ENCODE measurements at places on chromosomes 4 and X.

DNA sequence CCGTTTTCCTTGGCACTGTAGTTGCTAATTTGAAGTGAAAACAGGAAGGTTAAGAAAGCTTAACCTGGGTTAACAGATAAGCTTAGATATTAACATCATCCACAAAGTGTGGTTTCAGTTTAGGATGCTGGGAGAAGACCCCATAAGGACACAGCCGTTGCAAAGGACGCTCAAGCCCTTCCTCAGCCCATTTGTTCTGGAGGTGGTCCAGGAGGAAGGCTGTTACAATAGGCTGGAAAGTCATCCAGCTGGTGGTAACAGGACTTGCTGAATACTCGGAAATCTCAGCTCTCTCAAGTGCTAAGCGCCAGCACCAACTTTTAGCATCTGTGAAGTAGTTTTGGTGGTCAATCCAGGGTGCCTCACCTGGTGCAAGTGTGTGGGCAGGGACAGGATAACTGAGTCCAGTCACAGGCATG lies 14.2 kb downstream of the CHST7 start:
- H3K36me3 ChIP-seq = no peaks in the 10 kb centered on the region
- no peak for DNase-seq
- peak overlapping the region; percentile 69 for H3K27ac ChIP-seq
- H3K4me1 ChIP-seq = peaks cover 2% of the 10 kb centered on the region

- no peaks in the 10 kb centered on the region for H3K4me1 ChIP-seq
- no peak for DNase-seq
- H3K36me3 ChIP-seq = no peaks in the 10 kb centered on the region
Observed at GRCh38 chr4:45131020-45131419, 404.7 kb upstream of the GNPDA2 start.

- no peak overlapping the region for H3K4me3 ChIP-seq
- H3K4me1 ChIP-seq = peaks cover 10% of the 10 kb centered on the region
- no peak for DNase-seq
- no peaks in the 10 kb centered on the region for H3K36me3 ChIP-seq
Observed at GRCh38 chr4:16524406-16524805, 298.1 kb upstream of the TAPT1 start.

DNA sequence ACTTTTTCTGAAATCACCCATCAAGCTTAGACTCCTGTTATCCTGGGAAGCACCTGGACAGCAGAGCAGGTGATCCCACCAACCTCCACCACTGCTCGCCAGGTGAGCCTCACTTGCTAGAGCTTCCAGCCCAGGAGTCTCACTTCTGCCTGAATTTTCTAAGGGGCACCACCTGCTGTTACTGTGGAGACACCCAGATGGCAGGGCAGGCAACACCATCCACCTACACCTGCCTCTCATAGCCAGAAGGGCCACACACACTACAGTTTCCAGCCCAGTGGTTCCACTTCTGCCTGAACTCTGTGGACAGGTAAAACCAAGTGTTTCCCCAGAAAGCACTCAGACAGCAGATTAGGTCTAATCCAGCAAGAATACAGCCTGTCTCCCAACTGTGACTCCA lies 262.0 kb downstream of the ARAP2 start:
- no peaks in the 10 kb centered on the region for H3K27me3 ChIP-seq
- H3K4me3 ChIP-seq = no peak overlapping the region
- no peak for DNase-seq
- no peaks in the 10 kb centered on the region for H3K4me1 ChIP-seq
- no peaks in the 10 kb centered on the region for H3K36me3 ChIP-seq
- H3K27ac ChIP-seq = no peak overlapping the region

DNA sequence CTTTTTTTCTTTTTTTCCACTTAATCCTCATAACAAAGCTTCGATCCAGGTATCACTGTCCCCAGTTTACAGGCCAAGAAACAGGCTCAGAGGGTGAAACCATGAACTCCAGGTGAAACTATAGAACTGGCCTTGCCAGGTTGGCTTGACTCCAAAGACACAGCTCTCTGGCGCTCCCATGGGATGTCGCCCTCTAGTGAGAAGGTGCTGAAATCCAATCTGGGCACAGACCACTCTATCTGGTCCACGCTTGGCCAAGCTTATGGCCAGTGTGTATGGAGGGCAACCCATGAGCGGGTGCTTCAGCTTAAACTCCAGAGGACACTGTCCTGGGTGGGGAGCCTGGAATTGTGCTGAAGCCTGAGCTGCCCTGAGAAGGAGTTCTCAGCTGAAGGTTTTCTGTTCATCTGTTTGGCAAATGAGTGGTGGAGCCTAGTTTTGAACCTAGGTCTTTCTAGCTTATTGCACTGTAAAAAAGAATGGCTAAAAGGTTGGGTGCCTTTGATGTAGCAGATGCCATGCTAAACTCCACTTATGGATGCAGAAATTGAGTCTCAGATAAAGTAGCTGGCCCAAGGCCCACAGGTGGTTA lies 70.5 kb downstream of the SEL1L3 start:
- no peaks in the 10 kb centered on the region for H3K27me3 ChIP-seq
- DNase-seq = no peak
- H3K4me1 ChIP-seq = no peaks in the 10 kb centered on the region

GRCh38 chrX:3518870-3519269 lies 172.4 kb upstream of the MXRA5 start:
- H3K36me3 ChIP-seq = no peaks in the 10 kb centered on the region
- H3K4me3 ChIP-seq = no peak overlapping the region
- DNase-seq = no peak
- H3K27ac ChIP-seq = no peak overlapping the region
- H3K27me3 ChIP-seq = no peaks in the 10 kb centered on the region

DNA sequence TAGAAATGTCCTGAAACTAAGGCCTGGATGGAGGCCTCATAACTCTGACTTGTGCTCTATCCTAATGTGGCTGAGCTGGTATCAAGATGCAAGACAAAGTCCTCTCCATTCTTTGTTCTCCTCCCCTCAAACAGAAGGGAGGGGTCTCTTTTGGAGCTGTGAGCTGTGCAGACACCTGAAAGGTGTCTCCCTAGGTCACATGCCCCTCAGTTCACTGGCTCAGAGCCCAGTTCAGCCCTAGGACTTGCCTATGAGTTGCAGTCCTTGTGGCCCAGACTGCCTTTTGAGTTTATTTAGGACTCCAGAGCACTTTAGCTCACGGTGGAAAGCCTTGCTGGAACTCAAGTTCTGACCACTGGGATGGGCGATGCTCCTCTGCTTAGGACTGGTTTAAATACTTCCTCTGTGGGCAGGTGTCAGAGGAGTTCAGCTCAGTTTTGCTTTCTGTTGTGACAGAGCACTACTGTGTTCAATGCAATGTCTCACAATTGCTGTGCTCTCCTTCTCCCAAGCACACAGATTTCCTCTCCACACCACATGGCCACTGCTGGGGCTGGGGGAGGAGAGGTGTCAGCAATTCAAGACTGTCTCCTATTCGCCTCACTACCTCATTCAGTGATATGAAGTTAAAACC lies 84.8 kb upstream of the ZNF827 start:
- H3K4me3 ChIP-seq = no peak overlapping the region
- no peak for DNase-seq
- H3K27ac ChIP-seq = no peak overlapping the region
- H3K36me3 ChIP-seq = no peaks in the 10 kb centered on the region
- no peaks in the 10 kb centered on the region for H3K27me3 ChIP-seq

DNA sequence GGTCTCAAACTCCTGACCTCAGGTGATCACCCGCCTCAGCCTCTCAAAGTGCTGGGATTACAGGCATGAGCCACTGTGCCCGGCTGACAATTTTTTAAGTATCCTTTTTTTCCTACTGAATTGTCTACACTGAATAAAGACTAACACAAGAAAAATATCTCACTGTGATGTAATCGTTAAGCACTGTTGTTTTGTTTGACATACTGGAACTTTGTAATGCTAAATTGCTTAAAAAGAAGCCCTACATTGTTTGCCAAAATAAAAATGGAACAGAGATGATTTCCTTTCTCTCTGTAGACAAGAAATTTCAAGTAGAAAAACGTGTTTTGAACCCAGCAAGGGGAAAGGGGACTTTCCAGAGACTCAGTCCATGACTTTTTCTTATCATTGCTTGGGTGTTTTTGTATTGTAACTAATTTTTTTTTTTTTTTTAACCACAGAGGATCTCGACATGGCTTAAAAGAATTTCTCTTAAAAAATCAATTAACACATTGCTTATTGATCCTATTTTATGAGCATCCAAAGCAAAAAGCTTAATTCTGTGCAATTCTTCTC lies 74.9 kb downstream of the TMEM156 start:
- H3K27ac ChIP-seq = no peak overlapping the region
- H3K4me1 ChIP-seq = no peaks in the 10 kb centered on the region
- DNase-seq = no peak
- H3K27me3 ChIP-seq = no peaks in the 10 kb centered on the region
- H3K36me3 ChIP-seq = no peaks in the 10 kb centered on the region
- H3K4me3 ChIP-seq = no peak overlapping the region

- no peak for DNase-seq
- H3K36me3 ChIP-seq = no peaks in the 10 kb centered on the region
- no peak overlapping the region for H3K27ac ChIP-seq
- H3K27me3 ChIP-seq = no peaks in the 10 kb centered on the region
Observed at GRCh38 chr4:76821641-76822040, 76.3 kb downstream of the SOWAHB start.

- no peak for DNase-seq
- no peaks in the 10 kb centered on the region for H3K36me3 ChIP-seq
- peaks cover 17% of the 10 kb centered on the region for H3K4me1 ChIP-seq
- H3K4me3 ChIP-seq = no peak overlapping the region
Observed at GRCh38 chr4:88613417-88613875, 21.2 kb downstream of the HERC3 start.

- H3K4me1 ChIP-seq = peaks cover 41% of the 10 kb centered on the region
- no peak overlapping the region for H3K27ac ChIP-seq
- peak; percentile 87 for DNase-seq
- no peak overlapping the region for H3K4me3 ChIP-seq
- H3K27me3 ChIP-seq = no peaks in the 10 kb centered on the region
Observed at GRCh38 chrX:154308108-154308946, 12.7 kb downstream of the TKTL1 start.

DNA sequence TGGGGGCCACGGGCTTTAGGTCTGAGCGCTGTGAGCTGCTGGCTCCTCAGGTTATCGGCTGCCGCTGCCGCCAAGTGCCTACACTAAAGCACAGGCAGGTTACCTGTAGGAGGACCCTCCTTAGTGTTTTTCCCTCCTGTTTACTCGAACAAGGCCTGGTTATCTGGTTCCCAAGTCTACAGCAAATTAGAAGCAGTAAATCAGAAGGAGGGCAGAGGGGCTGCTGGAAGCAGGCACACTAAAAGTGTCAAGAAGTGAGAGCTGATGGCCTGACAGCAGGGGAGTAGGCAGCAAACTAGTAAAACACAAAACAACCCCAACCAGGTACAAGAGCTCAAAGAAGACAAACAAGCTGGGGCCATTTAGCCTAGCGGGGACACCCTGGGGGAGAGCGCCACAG lies 125.0 kb upstream of the PJA1 start:
- no peak overlapping the region for H3K27ac ChIP-seq
- DNase-seq = no peak
- no peak overlapping the region for H3K4me3 ChIP-seq
- H3K27me3 ChIP-seq = no peaks in the 10 kb centered on the region

DNA sequence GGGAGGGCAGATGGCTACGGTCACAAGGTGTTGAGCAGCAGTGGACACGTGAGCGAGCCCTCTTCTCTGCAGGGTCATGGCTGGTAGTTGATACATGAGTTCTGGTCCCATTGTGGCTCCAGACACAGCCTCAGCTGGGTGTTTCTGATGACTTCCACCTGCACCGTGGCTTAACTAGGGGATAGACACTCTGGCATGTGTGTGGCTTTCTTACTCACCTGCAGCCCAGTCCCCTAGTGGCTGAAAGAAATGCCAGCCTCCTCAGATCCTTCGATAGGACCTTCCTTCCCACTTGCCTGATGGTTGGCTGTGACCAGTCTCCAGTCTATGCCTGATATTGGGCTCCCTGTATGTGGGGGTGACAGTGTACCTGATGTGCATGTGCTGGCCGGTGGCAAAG lies 5.0 kb downstream of the GPR78 start:
- DNase-seq = peak; percentile 57
- H3K27me3 ChIP-seq = peaks cover 12% of the 10 kb centered on the region
- no peak overlapping the region for H3K4me3 ChIP-seq
- no peaks in the 10 kb centered on the region for H3K36me3 ChIP-seq
- H3K27ac ChIP-seq = no peak overlapping the region
- peaks cover 6% of the 10 kb centered on the region for H3K4me1 ChIP-seq

DNA sequence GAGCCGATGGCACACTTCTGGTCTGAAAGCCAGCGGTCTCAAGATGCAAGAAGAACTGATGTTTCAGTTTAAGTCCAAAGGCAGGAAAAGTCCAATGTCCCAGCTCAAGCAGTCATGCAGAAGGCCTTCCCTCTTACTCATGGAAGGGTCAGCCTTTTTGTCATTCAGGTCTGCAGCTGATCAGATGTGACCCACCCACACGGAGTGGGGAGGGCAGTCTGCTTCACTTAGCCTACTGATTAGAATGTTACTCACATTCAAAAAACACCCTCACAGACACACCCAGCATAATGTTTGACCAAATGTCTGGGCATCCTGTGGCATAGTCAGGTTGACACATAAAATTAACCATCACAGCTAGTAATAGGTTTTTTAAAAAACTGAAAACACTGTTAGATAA lies 6.6 kb downstream of the HCCS start:
- DNase-seq = no peak
- H3K27ac ChIP-seq = no peak overlapping the region

DNA sequence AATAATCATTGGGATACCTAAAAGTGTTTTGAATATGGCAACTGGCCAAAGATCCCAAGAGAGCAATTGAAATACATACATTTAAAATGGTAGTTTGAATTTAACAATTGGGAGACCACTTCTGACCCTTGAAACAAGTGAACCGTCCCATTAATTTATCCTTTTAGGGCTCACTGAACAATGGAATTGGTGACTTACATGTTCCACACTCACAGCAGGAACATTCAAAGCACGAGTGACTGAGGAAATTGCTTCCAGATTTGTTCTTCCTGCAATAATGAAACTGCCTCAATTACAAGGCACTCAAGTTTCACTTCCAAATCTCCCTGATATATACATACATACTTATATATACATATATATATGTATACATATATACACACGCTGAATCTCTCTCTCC lies 20.6 kb downstream of the SLC39A8 start:
- no peak overlapping the region for H3K4me3 ChIP-seq
- H3K36me3 ChIP-seq = no peaks in the 10 kb centered on the region
- H3K4me1 ChIP-seq = no peaks in the 10 kb centered on the region
- no peak for DNase-seq

Data from spleen (tissue), 13 donors.